Kidney tubule cell (primary cell): ENCODE measurements at places on chromosomes 7 and 10.

DNA sequence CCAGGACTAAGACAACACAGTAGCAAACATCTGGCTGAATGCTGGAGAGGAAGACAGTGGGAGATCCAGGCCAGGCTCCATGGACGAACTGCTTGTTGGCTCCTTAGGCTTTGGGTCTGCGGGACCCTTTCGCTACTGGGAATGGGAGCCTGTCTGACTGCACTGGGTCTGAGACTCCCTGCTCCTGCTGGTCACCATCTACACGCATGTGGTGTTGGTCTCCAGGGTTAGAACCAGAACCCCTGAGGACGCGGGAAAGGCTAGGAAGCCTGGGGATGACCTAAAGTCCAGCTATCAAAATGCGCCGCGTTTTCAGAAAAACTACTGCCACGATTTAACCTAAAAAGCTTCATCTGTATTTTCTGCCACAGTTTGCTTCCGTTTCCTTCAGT lies 817 bp upstream of the DNAJB6 start:
- no peak for DNase-seq

- no peak for DNase-seq
Measured at GRCh38 chr7:143362131-143363015, at the start of gene FAM131B. FAM131B (minus strand) TSS chr7:143362713; CDS start chr7:143362603, 110 bp downstream.

GRCh38 chr7:87882151-87882937 lies 6.1 kb downstream of the DBF4 start:
- DNase-seq = no peak

- DNase-seq = no peak
Measured at GRCh38 chr10:90939116-90939515, 18.2 kb upstream of the ANKRD1 start.

DNA sequence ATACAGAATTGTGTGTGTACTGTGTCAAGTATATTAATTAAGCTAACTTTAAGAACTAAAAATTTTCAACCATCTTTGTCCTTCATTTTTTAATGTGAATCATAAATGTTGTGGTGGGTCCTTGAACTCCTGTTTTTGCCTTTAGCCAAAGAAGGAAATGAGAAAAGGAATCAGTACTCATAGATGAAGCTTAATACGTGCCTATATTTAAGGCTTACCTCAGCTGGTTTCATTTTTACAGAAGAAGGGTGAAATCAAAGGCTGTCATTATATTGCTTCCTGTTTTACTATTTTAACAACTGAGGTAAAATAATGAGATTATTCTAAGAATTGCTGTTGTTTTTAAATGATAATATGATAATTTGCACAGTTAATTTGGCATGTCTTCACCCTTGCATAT lies 6.3 kb upstream of the SNX13 start:
- DNase-seq = no peak

- no peak for DNase-seq
Measured at GRCh38 chr7:151813997-151814396, 62.9 kb downstream of the PRKAG2 start.

DNA sequence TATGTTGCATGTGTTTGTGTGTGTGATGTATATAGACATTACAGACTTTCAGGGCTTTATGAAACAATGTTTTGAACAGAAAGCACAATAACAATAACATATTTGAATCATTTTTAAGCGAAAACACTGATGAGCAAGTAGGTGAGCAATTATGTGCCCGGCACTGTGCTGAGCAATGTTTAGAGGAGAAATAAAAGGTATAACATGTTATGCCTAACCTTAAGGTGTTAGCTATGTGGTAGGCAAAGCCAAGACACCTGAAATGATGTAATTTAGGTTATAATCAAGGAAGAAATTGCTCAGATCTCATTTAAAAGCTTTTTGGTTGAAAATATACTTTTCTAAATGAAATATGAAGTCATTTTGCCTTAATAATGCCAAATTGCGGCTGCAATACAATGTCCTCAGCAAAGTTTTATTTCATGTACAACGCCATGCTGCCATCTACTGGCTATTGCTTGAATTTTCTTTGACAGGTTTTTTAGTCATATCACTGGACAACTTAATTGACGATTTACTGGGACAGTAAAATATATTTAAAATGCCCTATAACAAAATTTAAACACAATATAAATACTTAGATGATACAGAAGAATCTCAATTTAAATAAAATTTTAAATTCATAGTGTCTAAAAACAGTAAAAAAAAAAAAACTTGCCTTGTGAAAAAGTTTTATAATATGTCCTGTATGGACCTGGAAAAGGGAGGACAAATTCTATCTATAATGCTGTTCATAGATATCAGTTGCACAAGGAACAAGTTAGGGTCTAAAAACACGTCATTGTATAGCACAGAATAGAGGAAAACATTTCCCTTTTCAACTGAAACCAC lies 131.1 kb upstream of the CDK1 start:
- DNase-seq = peak; percentile 70

GRCh38 chr7:86149024-86149665 lies 494.6 kb upstream of the GRM3 start:
- DNase-seq = no peak

DNA sequence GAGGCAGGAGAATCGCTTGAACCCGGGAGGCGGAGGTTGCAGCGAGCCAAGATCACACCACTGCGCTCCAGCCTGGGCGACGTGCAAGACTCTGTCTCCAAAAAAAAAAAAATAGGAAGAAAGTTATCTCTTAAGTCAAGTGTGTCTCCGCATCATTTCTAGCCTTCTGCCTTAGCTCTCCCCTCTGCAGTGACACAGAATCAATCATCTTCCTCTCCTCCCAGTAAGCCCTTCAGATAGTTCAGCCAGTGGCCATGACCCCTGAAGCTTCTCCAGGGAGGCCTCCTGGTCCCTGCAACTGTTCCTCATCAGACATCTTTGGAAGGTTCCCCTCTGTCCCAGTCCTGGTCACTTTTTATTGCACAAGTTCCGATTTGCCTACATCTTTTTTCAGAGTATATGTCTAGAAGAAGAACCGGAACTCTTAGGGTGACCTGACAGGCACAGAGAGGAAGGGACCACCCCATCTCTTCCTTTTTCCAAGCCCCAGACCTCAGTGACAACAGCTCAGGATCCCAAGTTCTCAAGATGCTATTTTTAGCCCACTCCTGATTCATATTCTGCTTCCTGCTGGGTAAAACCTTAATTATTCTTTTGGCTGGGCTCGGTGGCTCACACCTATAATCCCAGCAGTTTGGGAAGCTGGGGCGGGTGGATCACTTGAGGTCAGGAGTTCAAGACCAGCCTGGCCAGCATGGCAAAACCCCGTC lies 6.6 kb upstream of the RHBDD2 start:
- DNase-seq = no peak

GRCh38 chr7:29146888-29147609 lies 712 bp upstream of the CPVL start:
- DNase-seq = peak; percentile 55

DNA sequence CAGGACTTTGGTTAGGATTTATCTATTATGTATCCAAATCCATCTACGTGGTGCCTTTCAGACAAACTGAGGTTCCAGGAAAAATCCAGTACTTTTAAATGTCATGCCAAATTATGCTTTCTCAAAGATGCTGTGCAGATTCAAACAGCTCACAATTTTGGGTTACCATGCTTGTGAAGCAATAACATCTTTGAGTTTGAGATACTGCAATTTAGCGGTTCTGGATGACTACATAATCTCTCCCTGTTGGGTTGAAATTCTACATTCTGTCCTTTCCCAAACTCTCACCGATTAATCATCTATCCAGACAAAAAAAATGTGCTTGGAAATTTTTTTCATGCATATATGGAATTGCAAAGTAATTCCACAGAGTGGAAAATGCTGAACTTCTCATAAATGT lies 3.5 kb downstream of the RHOBTB1 start:
- DNase-seq = no peak

DNA sequence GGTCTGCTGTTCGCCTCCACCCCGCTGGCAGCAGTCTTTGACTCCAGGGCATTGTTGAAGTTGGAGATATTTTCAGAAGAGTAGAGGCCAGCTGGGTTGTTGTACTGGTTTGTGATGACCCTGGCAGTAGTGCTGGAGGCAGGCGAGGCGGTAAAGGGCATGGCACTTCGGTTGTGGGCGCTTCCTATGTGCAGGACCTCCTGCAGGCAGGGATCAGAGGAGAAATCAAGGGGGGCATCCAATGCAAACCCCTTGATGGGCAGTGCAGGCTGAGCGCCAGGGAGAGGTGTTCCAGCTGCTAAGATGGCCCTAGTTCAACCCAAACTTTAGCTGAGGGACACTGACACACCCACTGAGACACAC lies 27.0 kb downstream of the PDLIM1 start:
- DNase-seq = no peak

DNA sequence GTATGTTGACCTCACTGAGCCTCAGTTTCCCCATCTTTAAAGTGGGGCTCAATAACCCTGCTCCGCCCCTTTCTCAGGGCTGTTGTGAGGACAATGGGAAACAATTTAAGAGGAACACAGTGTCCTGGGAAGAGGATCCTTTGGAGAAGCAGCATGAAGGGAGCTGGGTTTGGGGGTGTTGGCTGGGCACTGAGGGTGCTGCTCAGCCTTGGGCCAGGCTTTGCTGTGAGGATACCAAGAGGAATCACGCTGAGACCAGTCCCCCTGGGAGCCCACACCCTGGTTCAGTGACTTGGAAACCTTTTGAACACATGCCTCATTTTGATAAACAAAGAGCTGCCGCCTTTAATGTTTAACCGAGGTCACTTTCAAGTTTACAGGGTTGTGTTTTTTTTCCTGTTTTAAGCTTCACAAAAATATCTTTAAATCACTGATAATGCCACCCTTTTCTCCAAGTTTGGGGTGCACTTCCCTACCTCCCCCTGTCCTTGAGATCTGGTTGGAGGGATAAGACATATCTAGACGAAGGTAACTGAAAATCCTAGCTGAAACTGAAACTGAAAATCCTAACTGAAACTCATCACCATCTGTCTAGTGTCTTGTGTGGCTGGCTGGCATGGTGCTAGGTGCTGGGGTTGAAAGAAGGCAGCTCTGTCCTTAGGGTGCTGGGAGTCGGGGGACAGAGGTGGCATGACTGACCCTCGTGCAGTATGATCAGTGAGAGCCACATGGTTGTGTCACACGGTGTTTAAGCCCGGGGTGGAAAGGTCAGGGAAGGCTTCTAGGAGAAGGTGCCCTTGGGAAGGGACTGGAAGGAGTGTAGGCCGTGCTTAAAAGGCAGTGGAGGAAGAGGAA lies 27.7 kb downstream of the ZNF775 start:
- DNase-seq = peak; percentile 67

- DNase-seq = no peak
Measured at GRCh38 chr10:98249134-98249533, 18.9 kb downstream of the LOXL4 start.

GRCh38 chr7:110790992-110791391 lies 299.9 kb upstream of the LRRN3 start:
- DNase-seq = peak; percentile 1

GRCh38 chr7:117672453-117672852 lies 192.6 kb downstream of the CFTR start:
- DNase-seq = no peak

- no peak for DNase-seq
Measured at GRCh38 chr7:90828601-90829000, 232.5 kb downstream of the CDK14 start.

DNA sequence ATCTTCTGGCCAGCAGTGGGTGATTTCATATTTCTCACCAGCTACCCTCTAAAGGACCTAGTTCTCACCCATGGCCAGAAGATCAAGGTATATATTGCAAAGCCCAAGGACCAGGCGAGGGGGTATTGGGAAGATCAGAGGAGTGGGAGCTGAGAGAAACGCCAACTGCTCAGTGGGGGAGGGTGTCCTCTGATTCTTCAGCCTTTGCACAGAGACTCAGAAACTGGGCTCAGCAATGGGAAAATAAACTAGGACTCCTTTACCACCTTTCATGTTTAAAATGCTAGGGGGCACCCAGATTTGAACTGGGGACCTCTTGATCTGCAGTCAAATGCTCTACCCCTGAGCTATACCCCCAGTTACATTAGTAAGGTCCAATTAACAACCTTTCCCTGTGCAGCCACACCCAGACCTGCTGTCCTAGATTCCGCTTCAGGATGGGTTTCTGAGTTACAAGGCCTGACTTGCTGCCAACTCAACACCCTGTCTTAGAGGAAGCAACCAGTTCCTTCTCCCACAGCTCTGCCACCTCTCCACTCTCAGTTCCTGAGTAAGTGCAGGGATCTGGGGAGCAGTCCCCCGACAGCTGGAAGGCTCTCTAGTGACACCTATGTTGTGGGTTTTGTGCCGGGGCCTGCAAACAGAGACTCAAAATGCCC lies 93.5 kb downstream of the ZNF783 start:
- DNase-seq = peak; percentile 60

DNA sequence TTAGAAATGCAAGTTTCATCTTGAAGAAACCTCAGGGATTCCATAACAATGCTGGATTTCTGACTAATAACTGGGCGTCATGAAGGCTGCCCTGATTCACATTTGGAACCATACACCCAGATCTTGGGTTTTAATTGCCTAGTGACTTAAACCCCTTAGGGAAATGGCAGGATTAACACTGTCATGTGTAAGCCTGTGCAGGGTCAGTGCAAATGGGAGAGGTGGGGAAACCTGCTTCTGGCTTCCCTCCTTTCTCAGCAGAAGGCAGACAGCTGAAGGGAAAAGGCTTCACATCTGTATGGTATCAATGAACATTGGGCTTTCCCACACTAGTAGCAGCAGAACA lies 364.2 kb downstream of the ANKRD30A start:
- DNase-seq = no peak

DNA sequence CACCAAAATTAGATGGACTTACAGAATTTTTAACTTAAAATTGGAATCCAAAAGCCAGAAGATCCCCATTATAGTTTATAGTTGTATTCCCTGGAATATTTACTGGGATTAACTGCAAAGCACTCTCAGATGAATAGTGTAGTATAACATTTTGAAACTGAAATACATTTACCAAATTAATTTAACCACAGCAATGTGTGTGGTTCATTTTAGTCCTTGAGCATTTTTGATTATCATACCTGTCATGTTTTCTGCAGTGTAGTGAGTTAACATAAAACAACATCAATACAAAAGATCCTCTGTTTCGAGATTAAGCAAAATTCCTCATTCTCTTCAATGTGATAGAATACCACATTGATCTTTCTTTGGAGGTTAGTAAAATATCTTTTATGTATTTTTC lies 3.7 kb downstream of the VIM start:
- peak; percentile 13 for DNase-seq

DNA sequence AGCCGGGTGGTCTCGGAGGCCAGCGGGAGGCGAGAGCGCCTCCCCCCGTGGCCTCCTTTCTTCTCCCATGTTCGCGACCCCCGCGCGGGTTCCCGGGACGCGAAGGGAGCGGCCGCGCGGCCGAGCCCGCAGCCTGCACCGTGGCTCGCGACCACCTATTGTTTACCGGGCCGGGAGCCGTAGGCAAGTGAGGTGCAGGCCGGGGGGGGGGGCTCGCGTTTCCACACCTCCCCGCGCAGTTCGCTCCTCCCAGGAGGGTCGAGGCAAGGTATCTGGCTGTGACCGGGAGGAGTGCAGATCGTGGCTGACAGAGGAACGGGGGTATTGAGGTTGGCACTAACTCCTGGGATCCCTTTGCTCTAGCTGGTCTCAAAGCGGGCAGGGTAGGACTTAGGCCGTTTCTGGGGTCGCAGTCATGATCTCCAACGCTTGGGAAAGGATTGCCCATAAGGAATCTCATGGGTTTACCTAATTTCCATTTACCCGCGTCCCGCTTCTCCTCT lies 734 bp downstream of the PTPN12 start:
- peak; percentile 58 for DNase-seq
